ENCODE measurements at places on chromosomes 13 and 19. TPM values are rescaled to one million over a fixed set of nuclear protein-coding genes. Genes with fewer than 3 reads are reported as not detected.

TMEM255B gene
- total RNA-seq: 2.9 TPM

KHSRP gene
- total RNA-seq: 89.9 TPM

ZSCAN4 gene
- total RNA-seq: 0.36 TPM

MAP2K2 gene
- total RNA-seq: 233 TPM

PTPRS gene
- total RNA-seq: 227 TPM

LYL1 gene
- 0.36 TPM for total RNA-seq

PABPC3 gene
- under 0.01 TPM for total RNA-seq

PLPP2 gene
- 1.1 TPM for total RNA-seq

PEG3 gene
- total RNA-seq: 1.2 TPM

GRCh38 chr13:30810261-30810701 is 74.9 kb downstream of the ALOX5AP start:
- no peak for DNase-seq

- DNase-seq: no peak
These were observed 599 bp downstream of the OLFM2 start for GRCh38 chr19:9935506-9936325.

DNA sequence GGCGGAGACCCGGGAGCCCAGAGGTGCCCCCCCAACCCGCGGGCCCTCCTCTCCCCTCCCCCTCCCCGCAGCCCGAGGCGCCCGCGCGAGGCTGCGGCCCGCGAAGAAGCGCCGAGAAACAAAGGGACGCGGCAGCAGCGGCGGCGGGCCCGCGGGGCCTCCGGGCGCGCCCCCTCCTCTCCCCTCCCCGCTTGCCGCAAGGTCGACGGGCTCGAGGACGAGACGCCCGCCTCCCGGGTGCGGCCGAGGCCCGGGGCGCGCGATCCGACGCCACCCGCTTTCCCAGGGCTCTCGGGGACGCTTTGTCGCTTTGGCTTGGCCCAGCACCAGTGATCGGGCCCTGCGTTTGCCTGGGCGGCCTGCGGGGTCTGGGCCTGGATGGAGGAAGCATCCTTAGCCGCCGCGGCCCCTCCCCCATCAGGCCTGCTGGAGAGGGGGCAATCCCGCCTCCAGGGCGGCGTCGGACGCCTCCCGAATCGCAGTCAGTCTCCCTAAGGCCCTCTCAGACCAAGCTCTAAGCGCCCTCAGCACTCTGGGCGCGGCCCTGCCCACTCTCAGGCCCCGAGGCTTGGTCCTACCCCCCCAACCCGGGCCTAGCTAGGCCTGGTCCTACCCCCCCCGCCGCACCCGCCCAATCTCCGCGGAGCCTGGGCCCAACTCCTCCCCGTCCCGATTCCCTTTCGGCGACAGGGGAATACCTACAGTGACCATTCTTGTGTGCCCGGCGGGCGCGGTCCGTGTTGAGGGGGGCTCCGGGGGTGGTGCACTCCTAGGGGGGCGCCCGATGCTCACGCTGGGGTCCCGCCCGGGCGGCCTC is 740 bp downstream of the ELAVL3 start:
- peak; percentile 80 for DNase-seq

GRCh38 chr19:6680141-6680540 is 10.2 kb upstream of the TNFSF14 start:
- DNase-seq: no peak

GRCh38 chr13:79295906-79296706 is 109.9 kb downstream of the RBM26 start:
- no peak for DNase-seq

GRCh38 chr19:3509566-3509989 is 3.5 kb downstream of the FZR1 start:
- DNase-seq: peak; percentile 97

DNA sequence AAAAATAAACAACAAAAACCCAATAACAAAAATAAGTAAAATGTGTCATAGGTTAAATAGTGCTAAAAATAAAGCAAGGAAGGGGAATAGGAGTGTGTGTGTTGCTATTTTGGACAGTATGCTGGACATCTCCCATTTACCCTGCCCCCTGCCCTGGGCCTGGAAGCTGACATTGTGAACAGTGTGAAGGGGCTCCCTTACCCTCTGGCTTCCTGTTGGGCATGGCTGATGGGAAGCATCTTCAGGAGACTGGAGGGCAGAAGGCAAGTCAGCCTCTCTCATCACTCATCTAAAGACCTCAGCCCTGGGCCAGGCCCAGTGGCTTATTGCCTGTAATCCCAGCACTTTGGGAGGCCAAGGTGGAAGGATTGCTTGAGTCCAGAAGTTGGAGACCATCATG is 26.7 kb downstream of the KCTD15 start:
- peak; percentile 51 for DNase-seq

DNA sequence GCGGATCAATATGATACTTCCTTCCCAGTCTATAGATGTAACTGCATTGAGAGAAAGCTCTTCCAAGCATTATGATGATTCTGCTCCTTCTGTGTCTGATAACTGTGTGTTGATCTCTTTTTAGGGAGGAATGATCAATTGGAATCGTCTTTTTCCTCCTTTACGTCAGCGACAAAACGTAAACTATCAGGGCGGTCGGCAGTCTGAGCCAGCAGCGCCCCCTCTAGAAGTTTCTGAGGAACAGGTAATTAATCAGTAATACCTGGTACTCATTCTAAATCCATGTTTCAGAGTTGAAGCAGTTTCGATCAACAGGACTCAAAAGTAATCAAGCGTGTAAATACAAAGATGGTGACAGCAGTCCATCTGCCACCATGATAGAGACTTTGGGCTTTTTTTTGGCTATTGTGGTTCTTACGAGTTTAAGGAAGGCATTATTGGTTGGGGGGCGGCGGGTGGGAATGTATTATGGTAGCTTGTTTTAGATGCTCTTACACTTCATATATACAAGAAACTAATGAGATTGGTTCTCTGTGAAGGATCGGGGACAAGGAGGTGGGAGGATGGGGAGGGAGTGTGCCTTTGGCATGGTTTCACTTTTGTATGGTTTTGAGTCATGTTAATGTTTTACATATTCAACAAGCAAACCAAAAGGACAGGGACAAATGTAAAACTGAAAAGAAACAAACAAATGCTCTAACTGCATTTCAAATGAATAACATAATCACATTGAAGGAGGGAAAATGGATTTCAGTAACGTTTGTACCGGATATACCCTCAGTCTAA is 60.7 kb upstream of the GPR183 start:
- DNase-seq: no peak

DNA sequence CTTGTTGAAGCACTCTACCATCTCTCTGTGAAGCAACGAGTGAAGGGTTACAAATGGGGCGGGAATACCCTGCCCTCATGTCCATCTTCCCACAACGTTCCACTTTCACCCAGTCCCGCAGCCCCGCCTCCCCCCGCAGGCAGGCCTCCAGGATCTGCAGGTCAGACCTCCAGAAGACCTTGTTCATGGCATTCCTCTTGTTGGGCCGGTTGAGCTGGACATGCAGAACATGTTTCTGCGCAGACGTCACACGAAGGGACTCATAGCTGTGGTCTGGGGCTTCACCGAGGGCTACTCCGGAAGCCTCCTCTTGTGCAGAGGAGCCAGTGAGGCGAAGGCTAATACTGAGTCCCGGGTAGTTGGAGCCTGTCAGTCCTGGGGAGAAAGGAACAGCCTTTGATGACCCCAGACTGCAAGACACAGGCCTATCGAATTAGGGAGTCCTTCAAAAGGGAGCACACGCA is 420 bp downstream of the ECH1 start:
- DNase-seq: peak; percentile 97

DNA sequence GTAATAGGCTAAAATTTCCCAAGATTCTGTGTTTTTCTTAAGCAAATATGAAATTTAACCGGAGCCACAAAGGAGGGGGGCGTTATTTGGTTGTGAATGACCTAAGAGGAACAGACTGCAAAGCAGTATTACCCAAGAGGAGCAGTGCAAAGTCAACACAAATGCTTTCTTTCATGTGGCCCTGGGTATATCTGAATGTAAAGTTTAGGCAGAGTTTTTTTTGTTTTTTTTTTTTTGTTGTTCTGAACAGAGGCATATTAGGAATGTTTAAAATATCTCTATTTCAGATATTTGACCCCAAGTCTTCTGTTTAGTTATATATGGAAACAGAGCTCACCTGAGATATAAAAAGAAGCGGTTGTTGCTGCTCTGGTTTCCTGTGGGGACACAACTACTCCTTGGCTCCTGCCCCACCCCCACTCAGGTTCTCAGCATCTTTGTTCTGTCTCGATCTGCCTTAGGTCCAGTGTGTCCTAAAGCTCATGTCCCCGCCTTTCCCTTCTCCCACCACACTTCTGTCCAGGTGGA is 220.7 kb downstream of the RFC3 start:
- no peak for DNase-seq

DNA sequence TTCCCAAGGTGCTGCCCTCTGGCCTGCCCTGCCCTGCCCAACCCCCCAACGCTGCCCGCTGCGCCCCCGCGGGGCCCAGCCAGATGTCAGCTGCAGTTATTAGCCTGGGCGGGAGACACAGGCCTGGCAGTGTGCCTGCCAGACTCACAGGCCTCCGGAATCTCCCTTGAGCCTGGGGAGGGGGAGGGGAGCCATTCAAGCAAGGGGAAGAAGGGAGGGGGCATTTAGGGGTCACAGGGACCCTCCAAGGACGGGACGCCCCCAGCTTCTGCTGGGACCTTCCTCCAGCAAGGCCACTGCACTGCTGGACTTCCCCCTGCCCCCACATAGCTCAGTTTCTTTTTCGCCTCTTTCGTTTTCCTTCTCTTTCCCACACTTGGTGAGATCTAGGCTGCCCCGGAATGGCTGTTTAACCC is 2.6 kb upstream of the JUNB start:
- peak; percentile 95 for DNase-seq

- no peak for DNase-seq
These were observed 27.1 kb downstream of the DGKH start for GRCh38 chr13:42075517-42075916.

DNA sequence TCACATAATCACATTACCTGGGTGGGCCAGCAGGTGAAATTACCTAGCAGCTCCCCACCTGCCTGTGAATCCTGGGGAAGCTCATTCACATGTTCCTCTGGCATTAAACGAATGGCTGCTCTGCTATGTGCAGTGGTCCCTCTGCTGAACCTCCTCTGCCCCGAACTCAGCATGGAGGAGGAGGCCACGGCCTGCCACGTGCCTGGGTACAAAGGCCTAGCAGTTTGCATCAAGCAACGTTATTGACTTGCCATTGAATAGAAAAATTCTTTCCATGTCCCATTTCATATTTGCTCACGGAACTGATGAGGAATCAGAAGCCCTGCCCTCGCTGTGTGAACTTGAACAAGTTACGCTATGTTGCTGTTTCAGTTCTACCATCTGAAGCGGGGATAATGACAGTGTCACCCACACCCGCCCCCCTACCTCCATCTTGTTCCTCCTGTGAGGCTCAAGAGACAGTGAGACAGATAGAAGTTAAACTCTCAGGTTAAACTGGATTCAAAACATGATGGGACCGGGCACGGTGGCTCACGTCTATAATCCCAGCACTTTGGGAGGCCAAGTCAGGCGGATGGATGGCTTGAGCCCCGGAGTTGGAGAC is 25.3 kb downstream of the SLC7A1 start:
- no peak for DNase-seq

DNA sequence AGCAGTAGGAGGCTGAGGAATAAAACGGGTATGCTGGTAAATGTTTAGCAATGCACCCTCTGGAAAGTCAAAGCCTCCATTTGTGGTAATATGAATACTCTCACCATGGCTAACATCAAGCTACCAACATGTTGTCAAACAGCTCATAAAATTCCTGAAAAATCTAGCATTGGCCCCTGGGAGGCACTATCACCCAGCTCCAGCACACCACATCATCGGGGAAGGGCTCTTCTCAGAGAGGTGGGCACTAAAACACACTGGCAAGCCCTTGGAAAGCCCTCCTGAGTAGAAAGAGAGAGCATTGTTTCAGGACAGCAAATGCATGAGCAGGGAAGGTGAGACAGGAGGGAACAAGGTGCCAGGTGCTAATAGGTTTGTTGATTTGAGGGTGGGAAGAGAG is 53.9 kb upstream of the FLT1 start:
- no peak for DNase-seq

DNA sequence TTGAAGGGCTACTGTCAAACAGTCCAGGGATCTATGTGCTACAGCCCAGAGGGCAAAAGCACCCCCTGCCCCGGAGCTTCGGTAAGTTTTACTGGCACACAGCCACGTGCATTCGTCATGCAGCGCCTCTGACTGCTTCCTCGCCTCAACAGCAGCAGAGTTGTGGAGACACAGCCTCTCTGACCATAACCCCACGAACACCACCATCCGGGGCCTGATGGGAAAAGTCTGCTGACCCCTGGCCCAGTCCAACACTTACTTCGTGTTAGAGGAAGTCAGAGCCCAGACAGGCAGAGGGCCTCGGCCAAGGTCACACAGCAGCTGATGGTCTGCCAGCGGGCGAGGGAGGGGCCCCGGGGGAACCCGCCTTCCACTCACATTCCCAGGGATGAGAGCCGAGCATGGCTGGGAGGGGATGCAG is 5.1 kb downstream of the CBARP start:
- peak; percentile 97 for DNase-seq

DNA sequence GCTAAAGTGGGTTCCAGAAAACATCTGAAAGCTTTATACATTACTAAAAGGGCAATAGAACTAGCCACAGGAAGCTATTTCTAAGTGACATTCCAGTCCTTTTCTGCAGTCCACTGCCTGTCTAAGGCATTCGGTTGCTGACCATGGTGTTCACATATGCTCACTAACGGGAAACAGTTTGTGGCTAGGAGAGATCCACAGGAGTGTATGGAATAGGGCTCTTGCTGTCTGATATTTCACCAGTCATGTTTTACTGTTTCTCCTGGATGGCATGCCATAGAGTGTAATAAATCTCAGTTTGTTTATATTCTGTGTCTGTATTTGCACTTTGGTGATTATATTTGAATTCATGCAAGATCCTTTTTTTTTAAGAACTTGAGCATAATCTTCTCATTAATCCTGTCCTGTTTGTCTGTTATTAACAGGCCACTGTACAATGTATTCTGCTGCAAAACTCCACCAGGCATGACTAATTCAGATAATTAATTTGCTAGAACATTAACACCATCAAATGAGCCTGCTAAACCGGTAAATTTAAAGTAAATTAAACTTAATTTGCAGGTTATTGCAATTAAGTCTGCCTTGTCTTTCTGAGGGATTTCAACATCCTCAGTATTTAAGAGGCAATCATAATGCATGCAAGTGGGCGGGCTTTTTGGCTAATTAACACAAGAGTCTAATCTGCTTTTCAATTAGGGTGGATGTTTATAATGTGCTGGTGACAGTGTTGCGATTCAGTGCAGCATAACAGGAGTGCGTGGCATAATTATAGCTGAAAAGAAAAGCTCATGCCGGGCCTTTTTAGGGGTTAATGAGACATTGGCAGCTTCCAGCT is 201.3 kb downstream of the POU4F1 start:
- no peak for DNase-seq

Data from osteoblast (primary cell).